ENCODE measurements at places on chromosomes 2 and 18.

GRCh38 chr2:12910431-12910830 is 193.7 kb downstream of the TRIB2 start:
- no peak for DNase-seq

GRCh38 chr2:38450509-38450908 is 73.4 kb upstream of the ATL2 start:
- DNase-seq: no peak

DNA sequence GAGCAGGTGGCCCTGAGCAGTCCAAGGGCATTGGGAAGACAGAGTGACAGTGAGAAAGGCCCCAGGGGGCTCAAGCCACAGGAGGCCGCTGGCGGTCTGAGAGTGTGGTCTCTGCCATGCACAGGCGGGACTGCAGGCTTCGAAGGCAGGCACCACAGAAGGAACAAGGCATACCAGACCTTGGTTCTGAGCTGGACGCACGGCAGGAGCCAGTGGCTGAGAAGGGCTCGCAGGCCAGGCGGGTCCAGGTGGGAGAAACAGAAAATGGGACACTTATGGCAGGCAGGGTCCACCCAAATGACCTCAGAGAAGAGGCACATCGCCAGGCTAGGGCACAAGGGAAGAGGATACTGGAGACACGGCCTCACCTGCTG is 14.9 kb downstream of the HJURP start:
- DNase-seq: no peak

DNA sequence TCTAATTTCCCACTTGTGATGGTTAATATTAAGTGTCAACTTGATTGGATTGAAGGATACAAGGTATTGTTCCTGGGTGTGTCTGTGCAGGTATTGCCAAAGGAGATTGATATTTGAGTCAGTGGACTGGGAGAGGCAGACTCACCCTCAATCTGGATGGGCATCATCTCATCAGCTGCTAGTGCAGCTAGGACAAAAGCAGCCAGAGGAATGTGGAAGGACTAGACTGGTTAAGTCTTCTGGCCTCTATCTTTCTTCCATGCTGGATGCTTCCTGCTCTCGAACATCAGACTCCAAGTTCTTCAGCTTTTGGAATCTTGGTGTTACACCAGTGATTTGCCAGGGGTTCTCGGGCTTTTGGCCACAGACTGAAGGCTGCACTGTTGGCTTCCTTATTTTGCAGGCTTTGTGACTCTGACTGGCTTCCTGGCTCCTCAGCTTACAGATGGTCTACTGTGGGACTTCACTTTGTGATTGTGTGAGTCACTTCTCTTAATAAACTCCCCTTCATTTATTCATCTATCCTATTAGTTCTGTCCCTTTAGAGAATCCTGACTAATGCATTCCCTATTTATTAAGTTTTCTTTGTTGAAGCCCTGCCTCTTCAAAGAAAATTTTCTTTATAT is 1087.5 kb upstream of the NXPH2 start:
- no peak for DNase-seq

DNA sequence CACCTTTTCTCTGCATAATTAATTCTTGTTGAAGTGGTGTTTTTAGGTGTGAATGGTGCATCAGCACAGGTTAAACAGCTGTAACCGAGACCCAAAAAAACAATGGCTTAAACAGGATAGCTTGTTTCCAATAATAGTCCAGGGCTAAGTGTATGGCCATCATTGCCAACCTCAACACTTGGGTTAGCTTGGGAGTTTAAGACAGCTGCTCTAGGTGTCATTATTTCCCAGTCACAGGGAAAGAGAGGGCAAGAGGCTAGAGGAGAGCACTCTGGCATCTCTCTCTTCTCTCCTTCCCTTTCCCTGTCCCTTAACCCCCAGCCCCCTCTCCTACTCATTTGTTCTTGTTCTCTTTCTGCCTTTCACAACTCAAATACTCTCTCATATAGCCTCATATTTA is 21.1 kb downstream of the BIRC6 start:
- DNase-seq: no peak

DNA sequence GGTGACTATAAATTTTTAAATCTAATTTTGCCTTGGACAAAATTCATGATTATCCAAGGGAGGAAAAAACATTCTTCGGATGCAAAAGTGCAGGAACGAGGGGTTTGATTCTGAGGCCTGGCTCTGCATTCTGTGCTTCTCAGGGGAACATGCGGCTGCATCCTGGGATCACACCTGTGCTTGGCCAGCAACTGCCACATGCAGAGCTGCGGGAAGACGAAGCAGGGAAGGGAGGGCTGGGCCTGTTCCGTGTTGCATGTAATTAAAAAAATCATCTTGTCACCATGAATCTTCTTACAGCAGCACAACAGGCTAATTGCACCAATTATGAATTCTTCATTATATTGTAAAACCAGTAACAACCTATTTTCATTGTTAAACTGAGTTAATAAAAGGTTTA is 158.0 kb upstream of the ALKAL2 start:
- DNase-seq: no peak

- DNase-seq: no peak
Measured at GRCh38 chr2:3326182-3326537, 51.5 kb downstream of the EIPR1 start.

DNA sequence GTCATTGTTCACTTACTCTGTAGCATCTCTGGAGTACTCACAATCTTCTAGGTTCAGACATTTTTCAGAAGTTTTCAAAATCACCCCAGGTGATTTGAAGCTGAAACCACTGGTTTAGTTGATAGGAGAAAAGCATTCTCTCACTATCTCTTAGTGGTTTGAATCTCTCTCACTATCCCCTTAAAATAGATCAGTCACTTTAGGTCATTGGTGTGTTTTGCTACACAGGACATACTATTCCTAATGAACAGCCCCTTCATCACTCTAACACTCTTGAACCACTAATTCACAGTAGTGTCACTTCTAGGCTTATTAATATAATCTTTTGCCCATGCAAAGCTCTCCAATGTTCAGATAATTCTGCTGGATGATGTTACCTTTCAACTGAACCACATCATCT is 34.5 kb downstream of the LYPD6 start:
- no peak for DNase-seq

DNA sequence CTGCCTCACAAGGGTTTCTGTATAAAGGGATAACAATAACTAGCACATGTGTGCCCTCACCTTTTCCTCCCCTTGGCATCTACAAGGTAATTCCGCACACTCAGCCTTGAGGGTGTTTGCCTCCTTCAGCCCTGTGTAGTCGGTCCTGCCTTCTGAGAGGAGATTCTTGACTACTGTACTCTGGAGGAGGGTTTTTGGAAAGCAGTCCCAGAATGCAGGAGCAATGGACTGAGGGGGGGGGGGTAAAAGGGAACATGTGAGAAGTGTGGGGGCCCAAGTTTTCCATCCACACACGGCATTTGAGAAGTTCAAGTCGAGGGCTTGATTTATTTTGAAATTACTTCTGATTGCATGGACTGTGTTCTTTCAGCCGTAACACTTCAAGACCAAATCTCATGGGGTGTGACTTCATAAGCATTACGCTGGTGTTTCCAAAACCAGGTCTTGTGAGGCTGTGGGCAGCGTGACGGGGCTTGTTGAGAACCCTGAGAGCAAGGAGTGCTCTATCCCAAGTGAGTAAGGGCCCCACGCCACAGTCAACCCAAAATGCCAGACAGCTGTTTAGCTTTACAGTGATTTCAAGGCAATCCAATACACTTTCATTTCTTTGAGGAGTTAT is 198.7 kb upstream of the MEIS1 start:
- DNase-seq: no peak

GRCh38 chr2:159108181-159108893 is 139.9 kb downstream of the TANC1 start:
- no peak for DNase-seq

- DNase-seq: no peak
Measured at GRCh38 chr2:236008006-236008405, 160.2 kb downstream of the GBX2 start.

- DNase-seq: no peak
Measured at GRCh38 chr2:236754271-236754944, 184.8 kb downstream of the ACKR3 start.

GRCh38 chr2:65508225-65508624 is 75.8 kb upstream of the SPRED2 start:
- no peak for DNase-seq

DNA sequence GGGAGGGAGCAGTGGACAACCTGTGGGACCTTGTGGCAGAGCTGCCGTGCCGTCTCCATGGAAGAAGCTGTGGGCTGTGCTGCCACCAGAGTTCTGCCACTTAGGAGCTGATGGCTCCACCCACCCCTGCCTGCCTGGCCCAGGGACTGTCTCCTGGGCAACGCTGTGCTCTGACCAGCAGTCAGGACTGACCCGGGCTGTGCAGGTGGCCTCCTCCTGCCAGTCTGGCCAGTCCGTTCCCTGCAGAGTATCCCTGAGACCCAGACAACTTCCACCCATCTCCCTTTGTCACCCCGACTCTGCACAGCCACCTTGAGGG is 12.8 kb downstream of the ASIC4 start:
- DNase-seq: no peak

- no peak for DNase-seq
Measured at GRCh38 chr2:186691231-186691630, 2.6 kb upstream of the FAM171B start.

DNA sequence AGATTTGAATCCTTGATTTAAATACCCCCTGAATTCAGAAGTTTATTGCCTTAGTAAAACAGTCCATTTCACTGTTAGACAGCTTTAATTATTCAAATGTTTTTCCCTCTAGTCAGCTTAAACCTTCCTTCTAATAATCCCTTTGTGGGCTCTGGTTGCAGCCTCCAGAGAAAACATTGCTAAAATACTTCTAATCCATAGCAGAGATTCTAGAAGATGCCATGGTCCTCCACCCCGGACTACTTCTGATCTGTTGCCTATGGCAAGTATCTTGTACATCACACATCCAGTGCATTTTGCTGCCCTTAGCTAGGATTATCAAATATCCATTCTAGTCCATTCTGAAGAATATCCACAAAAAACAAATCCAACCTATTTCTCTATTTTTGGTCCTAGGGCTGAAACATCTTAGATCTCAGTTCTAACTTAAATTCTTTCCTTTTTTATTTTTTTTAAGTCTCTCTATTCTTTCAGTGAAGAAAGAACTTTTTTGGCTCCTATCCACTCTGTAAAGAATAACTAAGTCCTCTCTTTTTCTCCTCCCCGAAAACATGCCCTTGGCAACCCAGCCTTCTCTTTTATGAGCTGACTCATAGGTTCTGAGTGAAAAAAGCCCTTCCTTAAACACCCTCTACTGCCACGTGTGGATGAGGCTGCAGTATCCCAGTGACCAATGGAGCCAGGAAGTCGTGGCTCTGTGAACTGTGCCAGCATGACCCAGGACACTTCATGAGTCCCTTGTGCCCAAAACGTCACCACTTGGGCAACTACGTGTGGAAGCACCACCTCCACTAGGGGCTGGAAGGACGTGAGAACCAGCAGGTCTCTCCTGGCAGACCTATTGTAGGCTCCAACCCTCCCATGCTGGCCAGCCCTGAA is 349.8 kb downstream of the TNS1 start:
- no peak for DNase-seq

- DNase-seq: no peak
Measured at GRCh38 chr2:154381931-154382794, 316.3 kb upstream of the KCNJ3 start.

DNA sequence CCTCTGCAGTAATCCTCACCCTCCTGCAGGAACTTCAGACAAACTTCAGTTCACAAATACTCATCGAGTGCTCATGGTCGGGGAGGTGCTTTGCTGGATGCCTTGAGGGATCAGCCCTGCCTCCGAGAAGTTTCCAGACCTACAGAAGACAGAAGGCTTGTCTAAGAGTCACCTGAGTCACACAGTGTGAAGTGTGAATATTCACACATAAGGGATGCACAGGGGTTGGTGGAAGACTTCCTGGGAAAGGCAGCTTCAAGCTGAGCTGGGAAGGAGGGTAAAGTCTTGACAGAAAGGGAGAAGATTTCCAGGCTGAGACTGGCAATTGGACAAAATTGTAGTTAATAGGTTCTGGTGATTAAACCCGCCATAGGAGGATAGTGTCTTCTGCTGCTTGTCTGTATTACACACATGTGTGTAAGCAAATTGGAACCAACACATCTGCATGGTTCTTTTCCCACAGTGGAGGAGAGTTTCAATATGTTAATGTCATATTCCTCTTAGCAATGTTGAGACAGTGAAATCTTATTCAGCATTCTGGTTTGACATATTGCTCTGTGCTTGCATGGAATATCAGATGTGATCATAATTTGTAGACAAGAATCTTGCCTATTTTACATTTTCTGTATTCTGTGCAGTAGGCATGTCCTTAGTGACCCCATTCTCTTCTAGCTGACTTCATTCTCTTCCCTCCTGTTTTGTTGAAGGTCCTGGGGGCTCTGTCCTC is 34.7 kb upstream of the ZNF396 start:
- DNase-seq: no peak

- no peak for DNase-seq
Measured at GRCh38 chr2:176079285-176079830, 4.4 kb downstream of the EVX2 start.

DNA sequence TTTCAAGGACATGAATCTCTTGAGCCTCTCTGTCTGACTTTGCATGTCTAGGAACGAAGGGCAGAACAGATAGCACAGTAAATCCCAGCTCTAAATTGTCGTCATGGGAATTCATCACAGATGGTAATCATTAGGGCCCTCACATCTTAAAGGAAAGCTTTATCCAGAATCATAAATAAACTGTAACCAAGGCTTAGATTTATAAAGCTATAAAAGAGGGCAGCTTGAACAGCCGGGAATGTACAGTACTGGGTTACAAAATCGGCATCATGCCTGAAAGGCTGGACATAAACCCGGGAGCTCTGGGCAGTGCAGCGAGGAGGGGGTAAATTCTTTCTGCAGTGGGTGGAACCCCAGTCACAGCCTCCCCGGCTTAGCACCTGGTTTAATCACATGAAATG is 144.4 kb downstream of the GFPT1 start:
- no peak for DNase-seq

- DNase-seq: no peak
Measured at GRCh38 chr2:215884451-215885087, 128.8 kb downstream of the MREG start.

- DNase-seq: no peak
Measured at GRCh38 chr2:31999438-31999837, 11.4 kb downstream of the MEMO1 start.

DNA sequence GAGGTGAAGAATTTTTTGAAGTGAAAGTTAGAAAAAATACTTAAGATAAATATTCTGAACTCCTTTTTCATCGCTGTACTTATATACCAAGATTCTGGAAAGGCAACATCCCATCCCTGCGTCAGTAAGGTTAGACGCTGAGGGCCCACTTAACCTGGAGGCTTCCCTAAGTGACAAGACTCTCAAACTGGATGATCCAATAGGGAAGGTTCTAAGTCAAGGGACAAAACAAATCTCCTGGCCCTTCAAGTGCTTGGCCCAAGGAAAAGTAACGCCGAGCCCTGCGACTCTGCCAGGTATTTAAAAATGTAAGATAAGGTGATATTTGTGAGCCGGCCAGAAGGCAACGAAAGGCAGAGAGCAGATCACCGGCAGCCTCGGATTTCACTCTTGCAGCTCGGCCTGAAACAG is 1.3 kb downstream of the STK39 start:
- DNase-seq: no peak

DNA sequence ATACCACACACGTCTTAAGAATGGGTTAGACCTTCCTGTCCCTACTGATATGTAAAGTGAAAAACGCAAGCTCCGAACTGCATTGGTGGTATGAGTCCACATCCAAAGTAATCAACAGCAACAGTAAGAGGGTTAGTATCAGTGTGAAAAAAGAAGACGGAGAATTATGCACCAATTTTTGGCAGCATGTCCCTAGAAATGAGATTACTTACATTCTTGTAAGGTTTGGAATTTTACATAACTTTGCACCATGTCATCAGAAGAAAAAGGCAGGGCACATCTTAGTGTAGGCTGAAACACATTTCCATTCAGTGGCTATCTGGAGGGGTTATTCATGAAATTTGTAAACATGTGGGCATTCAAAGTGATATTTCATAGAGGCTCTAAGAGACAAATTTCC is 88.2 kb downstream of the LONRF2 start:
- DNase-seq: no peak

Measured in activated CD4-positive, alpha-beta T cell treated with anti-CD3 and anti-CD28 coated beads, Interleukin-2, amount 50 U/mL, for 16 hours (primary cell).